ENCODE measurements at places on chromosomes 7 and 10.

GRCh38 chr10:6321880-6322279, 119.1 kb downstream of the PFKFB3 start:
- DNase-seq = no peak

DNA sequence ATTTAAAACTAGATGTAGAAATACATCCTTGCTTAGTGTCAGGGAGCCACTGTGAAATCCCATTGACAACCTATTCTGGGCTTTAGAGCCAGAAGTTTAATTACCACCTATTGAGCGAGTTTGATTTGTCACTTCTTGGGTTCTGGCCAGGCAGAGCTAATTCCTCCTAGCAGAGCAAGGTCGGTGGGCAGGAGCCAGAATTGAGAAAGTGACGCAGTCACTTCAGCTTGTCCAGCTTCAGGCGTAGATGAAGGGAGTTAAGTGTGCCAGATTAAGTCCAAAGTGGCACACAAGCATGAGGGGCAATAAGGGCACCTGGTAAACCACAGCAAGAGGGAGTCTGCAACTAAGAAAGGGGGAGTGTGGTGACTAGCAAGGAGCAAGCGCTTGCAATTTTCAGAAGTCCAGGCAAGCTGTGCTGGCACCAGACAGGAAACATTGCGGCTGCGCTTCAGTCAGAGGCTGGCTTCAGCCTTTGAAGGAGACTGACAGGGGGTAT, 119.4 kb downstream of the ST7 start:
- DNase-seq = no peak

DNA sequence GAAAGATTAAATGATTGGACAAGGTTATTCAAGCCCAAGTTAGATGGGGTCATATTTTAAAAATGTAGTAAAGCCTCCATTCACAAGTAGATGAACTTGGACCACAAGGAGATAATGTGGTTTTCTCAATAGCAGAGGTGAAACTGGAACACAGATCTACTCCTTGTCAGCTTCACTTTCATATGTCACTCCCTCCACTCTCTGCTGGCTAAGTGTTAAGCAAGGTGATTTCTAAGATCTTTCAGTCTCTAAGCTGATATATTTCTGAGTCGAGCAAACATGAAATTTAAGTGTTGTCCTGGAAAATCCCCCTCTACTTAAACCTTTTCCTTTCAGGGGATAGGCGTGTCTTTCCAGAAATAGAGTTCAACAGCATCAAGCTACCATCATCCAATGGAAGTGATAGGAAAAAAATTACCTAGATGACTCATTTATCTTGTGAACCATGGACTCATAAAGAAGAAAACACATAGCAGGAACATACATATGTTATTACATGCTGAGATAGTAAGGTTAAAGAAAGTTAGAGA, 275.0 kb downstream of the PTEN start:
- DNase-seq = no peak

GRCh38 chr7:157461573-157462418, 125.0 kb downstream of the DNAJB6 start:
- DNase-seq = no peak

DNA sequence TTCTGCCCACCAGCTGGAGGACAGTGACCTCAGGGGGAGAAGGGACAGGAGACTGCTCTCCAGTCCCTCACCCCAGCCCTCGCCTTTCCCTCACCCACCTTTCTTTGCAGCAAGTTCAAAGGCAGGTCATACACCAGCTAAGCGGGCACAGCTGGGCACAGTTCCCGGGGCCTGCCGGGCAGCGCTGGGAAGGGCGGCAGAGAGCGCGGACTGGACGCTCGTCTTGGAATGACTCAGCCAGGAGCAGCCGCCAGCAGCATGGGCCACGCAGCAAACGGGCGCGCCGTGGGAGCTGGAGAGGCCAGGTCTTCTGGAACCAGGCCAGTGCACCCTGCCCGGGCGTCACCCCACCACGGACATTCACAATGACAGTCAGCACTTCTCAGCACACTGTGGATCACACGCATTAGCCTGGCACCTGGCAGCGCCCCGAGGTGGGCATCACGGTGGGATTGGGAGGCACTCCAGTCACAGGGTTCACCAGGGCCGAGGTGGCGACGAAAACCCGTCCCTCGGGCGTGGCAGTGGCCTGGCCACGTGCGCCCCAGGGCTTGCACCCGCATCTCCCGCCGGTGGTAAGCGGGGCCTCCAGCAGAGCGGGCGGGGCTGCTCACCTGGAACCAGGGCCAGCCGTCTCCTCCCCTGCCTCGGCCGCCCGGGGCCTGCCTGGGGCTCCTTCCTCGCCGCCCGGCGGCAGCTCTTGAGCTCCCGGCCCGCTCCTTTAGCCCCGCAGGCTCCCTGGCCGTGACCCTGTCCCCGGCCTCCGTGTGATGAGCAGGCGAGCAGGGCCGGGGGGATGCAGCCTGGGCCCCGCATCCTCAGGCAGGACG, 29.0 kb upstream of the WDFY4 start:
- no peak for DNase-seq

- no peak for DNase-seq
Measured at GRCh38 chr7:85456254-85456653, 269.4 kb upstream of the SEMA3D start.

- DNase-seq = no peak
Measured at GRCh38 chr10:7365027-7365745, 45.6 kb downstream of the SFMBT2 start.

DNA sequence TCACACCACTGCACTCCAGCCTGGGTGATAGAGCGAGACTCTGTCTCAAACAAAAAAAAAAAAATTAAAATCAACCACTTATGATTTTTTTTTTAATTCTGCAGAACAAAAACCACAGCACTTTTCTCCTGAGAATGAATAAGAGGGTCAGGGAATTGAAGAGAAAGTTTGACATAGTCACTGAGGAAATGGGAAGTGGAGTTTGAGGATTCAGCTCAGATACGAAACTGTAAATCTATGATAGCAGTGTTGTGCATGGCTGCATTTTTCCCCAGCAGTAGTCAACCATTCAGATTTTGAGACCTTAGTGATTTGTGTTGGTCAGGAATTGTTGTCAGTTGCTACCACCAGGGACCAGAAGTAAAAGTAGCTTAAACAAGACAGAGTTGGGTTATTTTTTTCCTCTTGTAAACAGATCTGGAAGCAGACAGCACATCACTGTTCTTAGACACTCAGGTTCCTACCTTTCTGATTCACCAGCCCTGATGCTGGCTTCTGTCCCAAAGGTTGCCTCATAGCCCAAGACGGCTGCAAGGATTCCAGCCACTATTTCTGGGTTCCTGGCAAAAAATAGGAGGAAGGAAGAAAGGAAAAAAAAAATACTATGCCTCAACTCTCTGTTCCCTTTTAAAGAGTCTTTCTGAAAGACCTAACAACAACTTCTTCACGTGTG, 20.1 kb downstream of the PILRA start:
- no peak for DNase-seq

- DNase-seq = no peak
Measured at GRCh38 chr7:141737118-141737835, 881 bp upstream of the SSBP1 start.

GRCh38 chr10:34985823-34986222, 104.3 kb downstream of the CUL2 start:
- no peak for DNase-seq

DNA sequence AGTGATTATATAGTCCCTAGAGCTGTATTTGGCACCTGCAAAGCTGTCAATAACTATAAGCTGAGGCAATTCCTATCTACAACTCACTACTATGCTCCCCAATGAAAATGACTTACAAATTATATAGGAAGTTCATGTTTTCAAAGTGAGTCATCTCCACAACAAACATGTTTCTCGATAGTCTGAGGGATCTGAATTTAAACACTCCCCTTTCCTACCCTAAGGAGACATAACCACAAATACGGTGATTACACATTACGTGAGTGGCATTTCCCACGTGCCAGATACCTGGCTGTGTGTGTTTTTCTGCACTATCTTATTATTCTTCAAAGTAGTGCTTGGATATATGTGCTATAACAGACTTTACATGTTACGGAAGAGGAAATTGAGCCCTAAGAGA, 122.5 kb upstream of the C1QL3 start:
- DNase-seq = peak; percentile 49

GRCh38 chr10:44814929-44815328, 96.2 kb upstream of the TMEM72 start:
- no peak for DNase-seq

DNA sequence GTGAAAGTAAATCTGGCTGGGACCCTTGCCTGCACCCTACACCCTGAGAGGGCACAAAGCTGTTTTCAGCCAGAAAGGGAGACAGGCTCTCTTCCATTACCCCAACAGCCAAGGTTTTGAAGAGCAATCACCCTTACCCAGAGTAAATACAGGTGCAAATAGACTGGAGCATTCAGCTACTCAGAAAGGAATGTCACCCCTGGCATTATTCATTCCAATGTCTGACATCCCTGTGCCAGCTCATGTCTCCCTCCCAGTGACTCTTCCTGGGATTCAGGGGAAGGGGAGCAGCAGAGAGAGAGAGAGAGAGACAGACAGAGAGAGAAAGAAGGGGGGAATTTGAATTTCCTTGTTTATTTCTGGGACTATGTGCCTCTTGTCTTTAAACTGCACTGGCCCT, 611.8 kb downstream of the SORCS3 start:
- DNase-seq = no peak

DNA sequence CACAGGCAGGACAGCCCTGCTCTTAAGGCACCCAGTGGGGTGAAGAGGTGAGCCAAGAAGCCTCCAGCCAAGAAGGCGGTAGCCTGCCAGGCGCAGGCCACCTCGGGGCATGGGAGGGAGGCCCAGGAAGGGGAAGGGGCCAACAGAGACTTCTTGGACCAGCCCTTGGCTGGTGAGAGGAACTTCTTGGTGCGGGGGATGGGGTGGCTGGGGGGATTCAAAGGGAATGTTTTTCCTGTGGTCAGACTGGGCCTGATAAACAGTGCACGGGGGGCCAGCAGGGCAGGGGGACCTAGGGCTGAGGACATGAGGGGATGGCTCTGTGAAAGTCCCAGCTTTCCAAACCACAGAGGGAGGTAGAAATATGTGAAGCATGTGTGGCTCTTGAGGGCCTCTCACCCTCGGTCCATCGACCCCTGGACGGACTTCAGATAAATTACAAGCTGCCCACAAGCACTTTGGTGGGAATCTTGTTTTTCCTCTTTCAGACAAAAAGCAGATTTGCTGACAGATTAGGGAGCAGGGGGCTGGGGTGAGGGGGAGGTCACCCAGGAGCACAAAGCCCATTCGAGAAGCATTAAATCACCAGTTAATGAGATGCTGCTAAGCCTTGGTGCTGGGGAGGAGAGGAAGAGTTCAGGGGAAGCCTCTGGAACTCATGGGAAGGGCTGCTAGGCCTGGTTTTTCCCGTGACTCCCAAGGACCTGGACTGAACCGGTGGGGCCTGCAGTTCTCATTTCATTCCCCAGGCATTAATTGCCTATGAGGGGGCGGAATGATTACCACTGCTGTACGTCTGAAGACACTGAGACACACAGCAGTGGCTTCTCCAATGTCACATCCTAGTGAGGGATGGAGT, 11.3 kb downstream of the CRYGN start:
- DNase-seq = no peak

Measured in non-pigmented ciliary epithelial cell (primary cell).